ENCODE measurements at places on chromosomes 3 and 15.
A peak's percentile ranks its signal among the peaks of the same experiment; 100 is the strongest.

DNA sequence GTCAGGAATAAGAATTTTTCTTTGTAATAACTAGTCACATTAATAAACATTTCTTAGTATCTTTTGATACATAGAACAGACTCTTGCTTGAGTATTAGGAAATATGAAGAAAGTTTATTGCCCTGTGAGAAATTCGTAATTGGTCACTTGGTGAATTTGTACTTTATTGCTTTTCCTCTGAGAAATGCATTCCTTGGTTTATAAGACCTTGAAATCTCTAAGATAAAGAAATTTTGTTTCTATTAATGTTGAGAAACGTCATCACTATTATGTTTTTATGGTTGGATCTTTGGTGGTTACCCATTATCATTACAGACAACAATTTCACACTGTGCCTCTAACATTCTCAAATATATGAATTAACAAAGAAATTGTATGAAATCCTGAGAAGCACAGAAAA lies 652.0 kb upstream of the NECTIN3 start:
- DNase-seq, result peak; percentile 80

- peak; percentile 76 for DNase-seq
Observed at GRCh38 chr3:177744873-177745606, 547.8 kb upstream of the TBL1XR1 start.

- DNase-seq, result no peak
Observed at GRCh38 chr3:4432259-4432658, 34.8 kb downstream of the SUMF1 start.

DNA sequence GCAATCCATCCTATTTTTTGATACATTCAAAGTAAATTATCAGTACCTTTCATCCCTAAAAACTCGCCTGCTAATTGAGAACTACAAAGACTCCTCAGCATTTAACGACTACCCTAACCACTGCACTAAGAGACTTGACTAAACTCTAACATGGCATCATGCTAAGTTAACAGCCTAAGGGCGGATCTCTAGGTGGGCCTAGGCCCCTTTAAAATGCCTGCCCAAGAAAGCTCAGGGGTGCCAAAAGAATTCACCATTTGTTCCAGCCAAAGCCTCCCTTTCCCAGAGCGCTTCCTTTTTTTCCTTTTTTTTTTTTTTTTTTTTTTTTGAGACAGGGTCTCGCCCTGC lies 568 bp upstream of the NEK4 start:
- DNase-seq, result no peak

GRCh38 chr3:185744997-185745843 lies 79.6 kb downstream of the IGF2BP2 start:
- DNase-seq, result peak; percentile 96

GRCh38 chr3:108208831-108209230 lies 13.4 kb downstream of the IFT57 start:
- DNase-seq, result no peak

DNA sequence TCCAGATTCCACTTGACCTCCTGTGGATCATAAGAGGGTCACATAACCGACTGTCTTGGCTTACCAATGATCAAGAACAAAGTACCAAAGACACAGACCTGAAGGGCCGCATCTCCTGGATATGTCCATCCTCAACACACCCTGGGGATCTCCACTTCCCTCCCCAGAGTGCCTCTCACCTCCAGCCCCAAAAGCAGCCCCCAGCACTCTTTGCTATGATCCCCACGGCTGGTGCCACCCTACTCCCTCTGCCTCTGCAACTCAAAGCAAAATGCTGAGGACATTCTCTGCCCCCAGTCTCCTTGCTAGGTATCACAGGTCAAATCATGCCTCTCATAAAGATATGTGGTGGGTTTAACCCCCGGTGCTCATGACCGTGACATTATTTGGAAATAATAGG lies 32.7 kb downstream of the SLCO2A1 start:
- DNase-seq, result no peak

DNA sequence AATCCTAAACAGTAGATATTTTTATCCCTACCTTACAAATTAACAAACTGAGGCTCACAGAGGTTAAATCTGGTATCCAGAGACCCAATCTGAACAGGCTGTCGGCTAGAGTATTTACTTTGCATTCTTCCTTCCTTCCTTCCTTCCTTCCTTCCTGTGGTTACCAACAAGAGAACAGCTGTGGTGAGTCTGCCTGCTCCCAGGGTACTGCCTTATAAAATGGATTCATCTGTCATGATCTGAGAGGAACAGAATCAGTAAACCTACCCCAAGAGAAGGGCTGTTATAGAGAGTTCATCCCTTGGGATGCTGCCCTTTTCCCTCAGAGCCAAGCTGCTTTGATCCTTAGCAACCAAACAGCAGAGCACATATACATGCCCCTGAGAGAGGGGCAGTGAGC lies 3.6 kb downstream of the GADL1 start:
- DNase-seq, result no peak

GRCh38 chr3:50562861-50563260 lies 4.7 kb downstream of the C3orf18 start:
- DNase-seq, result peak; percentile 91

- no peak for DNase-seq
Observed at GRCh38 chr15:84960391-84961113, 21.1 kb upstream of the PDE8A start.

GRCh38 chr3:59425942-59426341 lies 376.1 kb upstream of the CFAP20DC start:
- DNase-seq, result no peak

DNA sequence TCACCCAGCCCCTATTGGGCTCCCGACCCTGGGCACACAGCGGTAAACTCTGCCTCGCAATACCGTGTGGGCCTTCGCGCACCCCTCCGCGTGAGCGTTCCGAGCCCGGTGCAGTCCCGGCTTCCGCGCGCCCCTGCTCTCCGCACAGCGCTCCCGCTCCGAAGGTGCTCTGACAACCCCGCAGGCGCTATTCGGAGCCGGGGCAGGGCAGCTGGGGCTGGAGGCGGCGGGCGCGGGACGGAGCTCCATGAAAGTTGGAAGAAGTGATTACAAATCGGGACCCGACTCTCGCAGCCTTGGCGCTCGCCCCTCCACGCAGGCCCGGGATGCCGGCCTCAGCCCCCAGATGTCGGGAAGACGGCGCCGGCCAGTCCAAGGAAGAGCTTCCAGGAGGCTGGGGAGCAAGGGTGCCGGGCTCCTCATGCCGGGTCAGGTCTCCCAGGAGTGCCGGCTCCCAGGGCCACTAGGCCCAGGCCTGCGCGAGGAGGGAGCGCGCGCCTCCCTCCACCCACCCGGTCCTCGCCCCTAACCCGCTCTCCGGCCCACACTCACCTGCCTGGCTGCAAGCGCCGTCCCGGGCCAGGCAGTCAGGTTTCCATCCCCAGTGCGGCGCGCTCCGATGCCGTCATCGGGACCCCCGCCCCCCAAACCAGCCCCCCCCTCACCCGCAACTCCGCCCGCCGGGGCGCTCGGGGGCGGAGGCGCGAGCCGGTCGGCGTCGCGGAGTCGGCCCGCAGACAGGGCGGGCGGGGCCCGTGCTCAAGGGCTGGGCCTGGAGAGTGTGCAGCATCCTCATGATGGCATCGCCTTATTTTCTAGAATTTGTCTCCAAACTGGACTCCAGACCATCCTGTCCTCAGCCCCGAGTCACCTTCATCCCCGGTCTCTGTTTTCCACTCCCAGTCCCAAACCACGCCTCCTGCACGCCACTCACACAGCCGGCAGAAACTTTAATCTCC lies at the start of gene KIF7:
Gene KIF7, minus strand, starts transcription at position 621 of the 959 bp plus-strand sequence. CDS start 2,537 bp downstream, outside the sequence.
- peak; percentile 65 for DNase-seq

DNA sequence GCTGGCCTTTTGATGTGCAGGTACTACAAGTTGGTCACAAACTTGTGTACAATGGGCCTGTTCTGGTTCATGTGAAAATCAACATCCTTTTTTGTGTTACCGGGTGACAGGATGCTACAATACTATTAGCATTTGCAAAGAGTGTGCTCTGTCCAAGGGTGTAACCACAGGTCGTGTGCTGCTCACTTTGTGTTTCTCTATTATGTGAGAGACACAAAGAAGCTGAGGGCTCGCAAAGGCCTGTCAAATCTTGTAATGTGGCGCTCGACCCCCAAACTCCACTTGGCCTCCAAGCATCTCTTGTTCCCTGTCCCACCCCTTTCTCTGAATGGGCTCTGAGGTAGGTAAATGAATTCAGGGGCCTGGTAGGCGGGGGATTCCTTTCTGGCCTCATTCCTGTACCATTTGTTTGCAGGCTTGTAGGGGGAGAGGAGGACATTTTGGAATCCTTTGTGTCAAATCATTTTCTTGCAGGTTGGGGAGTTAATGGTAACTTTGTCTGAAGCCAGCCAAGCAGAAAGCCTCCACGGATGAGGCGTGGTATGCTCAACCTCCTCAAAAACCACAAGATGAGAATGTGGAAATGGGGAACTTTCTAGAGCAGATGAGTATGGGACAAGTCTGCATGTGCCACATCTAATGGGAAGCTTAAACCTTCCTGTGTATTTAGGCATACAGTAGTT lies 109.1 kb downstream of the OPA1 start:
- no peak for DNase-seq

GRCh38 chr15:40320931-40321371 lies 2.5 kb upstream of the INAFM2 start:
- peak; percentile 74 for DNase-seq

- peak; percentile 54 for DNase-seq
Observed at GRCh38 chr3:122754929-122755328, 38.7 kb downstream of the HSPBAP1 start.

GRCh38 chr3:131109156-131109555 lies 82.5 kb downstream of the NEK11 start:
- DNase-seq, result peak; percentile 35
